ENCODE measurements at places on chromosomes 12 and 14. TPM values are rescaled to one million over a fixed set of nuclear protein-coding genes. Genes with fewer than 3 reads are reported as not detected.

TAS2R50 gene
- 0.47 TPM for total RNA-seq

AKAP5 gene
- total RNA-seq = 3.1 TPM

TAS2R9 gene
- total RNA-seq = not detected

KLRG1 gene
- total RNA-seq = 12.3 TPM

LRRC43 gene
- total RNA-seq = 0.18 TPM

TMPRSS12 gene
- total RNA-seq = not detected

TSPAN19 gene
- total RNA-seq = not detected

FOXN4 gene
- total RNA-seq = not detected

DIABLO gene
- 64.2 TPM for total RNA-seq

STYK1 gene
- 2.1 TPM for total RNA-seq

UBC gene
- total RNA-seq = 849 TPM

PLXNC1 gene
- total RNA-seq = 5.6 TPM

CACNB3 gene
- total RNA-seq = 6.3 TPM

CYP27B1 gene
- 7.4 TPM for total RNA-seq

WSCD2 gene
- not detected for total RNA-seq

PLEKHG7 gene
- not detected for total RNA-seq
